Activated CD4-positive, alpha-beta T cell treated with anti-CD3 and anti-CD28 coated beads for 4 hours (primary cell): ENCODE measurements at places on chromosomes 12 and 14.

GRCh38 chr12:77352946-77353345 is 287.6 kb upstream of the E2F7 start:
- no peak for DNase-seq

GRCh38 chr12:21825886-21826617 is 51.5 kb upstream of the KCNJ8 start:
- no peak for DNase-seq

- DNase-seq = no peak
These were observed 845 bp upstream of the AHNAK2 start for GRCh38 chr14:104978746-104979691.

- DNase-seq = no peak
These were observed 117.6 kb upstream of the RASSF8 start for GRCh38 chr12:25840678-25841465.

DNA sequence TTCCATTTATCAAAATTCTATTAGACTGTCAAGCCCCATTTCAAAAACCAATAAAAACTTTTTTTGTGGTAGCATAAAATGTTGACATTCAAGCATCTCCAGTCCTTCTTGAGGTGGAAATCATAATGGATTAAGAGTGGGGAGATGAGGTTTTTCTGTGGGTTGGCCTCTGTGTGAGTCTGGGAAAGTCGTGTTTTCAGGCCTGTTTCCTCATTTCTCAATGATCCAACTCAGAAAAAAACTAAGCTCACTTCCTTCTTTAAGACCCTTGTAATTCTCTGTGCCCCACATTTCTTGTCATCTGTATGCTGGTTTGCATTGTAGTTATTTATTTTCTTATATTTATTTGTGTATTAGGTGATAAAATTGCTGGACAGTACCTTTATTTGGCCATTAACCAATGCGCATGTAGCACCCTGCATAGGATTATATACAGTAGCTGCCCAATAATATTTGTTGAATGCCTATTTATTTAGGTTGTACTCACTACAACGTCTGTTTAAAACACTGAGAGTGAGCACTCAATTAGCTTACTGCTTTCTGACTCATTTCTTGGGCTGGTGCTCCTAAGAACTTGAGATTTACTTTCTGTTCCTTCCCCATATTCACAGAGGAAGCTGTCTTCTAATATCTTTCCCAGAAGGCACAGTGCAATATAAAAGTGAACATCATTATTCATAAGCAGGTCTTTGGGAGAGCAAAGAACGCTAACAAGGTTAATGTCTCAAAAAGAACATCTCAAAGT is 121.9 kb downstream of the DNAI7 start:
- no peak for DNase-seq

GRCh38 chr12:4555804-4556203 is 6.2 kb upstream of the DYRK4 start:
- DNase-seq = no peak

- DNase-seq = no peak
These were observed 163.5 kb downstream of the MON2 start for GRCh38 chr12:62629971-62630739.

- DNase-seq = no peak
These were observed 103.5 kb downstream of the FOXG1 start for GRCh38 chr14:28870033-28870564.

- DNase-seq = no peak
These were observed 251.8 kb upstream of the CCDC196 start for GRCh38 chr14:66234411-66234810.

DNA sequence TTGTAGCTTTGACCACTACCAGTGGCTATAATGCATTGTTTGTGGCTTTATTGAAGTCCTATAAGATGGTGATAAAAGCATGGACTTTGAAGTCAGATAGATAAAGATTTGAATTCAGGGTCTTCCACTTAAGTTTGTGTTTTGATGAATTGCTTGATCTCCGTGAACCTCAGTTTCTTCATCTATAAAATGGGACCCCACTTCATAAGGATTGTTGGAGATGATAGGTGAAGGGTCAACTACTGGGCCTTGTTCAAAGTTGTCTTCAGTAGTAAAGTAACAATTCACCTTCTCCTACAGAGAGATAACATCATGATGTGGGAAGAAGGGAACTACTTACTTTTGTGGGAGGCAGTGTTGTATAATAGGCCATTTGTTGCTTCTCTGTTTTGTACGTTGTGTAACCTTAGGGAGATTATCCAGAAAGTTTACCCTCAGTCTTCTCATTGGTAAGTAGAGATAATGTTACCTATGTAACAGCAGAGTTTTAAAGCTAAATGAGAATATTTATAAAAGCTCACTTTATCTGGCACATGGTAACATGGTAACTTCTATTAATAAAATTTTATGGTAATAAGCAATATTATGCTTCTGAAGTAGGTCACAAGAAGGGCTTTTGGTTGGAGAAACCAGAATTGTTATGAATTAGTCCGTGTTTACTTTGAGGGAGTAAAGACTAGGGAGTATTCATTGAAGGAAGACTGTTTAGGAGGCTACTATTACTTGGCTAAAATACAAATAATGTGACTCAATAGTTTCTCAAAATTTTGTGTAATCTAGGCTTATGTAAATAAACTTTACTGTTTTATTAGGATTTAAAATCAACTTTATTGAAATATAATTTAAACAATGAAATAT is 15.1 kb downstream of the ADIPOR2 start:
- no peak for DNase-seq

DNA sequence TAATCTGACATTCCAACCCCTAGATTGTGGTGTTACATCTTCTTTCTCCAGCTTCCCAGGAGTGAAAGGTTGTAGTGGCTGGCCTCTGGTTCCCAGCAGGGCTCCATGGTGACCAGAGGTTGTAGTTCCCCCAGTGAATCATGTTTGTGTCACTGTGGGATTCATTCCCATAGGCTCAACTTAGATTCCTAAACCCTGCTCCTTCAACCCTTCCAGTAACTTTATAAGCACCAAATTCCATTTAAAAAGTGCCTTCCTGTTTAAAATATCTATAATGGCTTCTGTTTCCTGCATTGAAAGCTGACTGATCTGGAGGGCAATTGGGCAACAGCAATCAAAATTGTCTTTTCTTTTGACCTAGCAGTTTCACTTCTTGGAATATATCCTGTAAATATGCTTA is 40.5 kb upstream of the TBC1D15 start:
- no peak for DNase-seq

GRCh38 chr12:123250471-123251383 is 17.5 kb downstream of the MTRFR start:
- no peak for DNase-seq

DNA sequence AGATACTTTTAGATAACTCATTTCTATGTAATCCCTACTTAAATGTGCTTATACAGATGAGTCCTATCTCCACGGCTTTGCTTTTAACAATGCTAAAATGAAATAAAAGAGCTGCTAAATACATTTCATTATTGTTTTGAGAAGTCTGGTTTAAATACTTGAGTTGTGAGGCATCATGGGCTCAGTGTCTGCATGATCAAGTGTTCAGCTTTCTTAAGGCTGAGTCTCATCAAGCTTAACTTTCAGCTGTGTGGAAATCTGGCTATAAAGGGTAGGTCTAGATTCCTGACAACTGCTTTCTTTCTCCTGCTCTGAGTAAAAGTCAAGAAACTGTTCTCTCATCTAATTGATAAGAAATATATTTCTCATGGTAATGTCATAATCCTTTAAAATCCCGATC is 235.4 kb downstream of the FSCB start:
- no peak for DNase-seq

DNA sequence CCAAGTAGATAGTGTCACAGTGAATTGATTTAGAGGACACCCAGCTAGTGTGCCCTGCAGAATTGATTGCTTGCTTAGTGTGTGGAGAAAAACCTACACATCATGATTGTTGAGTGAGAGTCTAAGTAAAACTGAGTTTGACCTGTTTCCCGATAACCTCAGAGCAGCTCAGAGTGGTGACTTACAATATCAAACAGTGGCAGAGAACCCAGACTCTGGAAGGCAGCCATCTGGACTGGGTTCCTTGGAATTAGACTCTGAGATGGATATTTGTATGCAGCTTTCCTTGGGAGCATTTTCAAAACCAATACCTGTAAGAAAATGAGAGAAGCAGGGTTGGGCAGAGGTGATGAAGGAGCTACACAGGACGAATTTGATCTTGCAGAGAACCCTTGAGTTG is 109.8 kb downstream of the IPO8 start:
- no peak for DNase-seq

DNA sequence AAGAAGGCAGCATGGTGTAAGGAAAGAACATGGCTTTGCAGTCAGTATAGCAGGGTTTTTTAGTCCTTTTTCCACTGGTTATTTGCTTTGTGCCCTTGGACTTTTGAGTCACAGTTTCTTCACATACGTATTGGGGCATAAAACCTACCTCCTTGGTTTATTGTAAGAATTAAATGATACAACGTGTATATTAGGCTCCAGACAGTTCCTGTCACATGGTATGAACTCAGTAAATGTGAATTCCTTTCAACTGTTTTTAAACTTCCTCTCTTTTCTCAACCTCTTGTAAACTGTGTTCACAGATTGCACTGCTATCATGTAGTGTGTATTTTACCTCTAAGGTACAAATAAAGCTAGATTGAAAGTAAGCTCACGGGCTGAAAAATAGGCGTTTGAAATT is 29.5 kb downstream of the MSRB3 start:
- no peak for DNase-seq

GRCh38 chr12:62264706-62265105 is 4.5 kb downstream of the USP15 start:
- no peak for DNase-seq

DNA sequence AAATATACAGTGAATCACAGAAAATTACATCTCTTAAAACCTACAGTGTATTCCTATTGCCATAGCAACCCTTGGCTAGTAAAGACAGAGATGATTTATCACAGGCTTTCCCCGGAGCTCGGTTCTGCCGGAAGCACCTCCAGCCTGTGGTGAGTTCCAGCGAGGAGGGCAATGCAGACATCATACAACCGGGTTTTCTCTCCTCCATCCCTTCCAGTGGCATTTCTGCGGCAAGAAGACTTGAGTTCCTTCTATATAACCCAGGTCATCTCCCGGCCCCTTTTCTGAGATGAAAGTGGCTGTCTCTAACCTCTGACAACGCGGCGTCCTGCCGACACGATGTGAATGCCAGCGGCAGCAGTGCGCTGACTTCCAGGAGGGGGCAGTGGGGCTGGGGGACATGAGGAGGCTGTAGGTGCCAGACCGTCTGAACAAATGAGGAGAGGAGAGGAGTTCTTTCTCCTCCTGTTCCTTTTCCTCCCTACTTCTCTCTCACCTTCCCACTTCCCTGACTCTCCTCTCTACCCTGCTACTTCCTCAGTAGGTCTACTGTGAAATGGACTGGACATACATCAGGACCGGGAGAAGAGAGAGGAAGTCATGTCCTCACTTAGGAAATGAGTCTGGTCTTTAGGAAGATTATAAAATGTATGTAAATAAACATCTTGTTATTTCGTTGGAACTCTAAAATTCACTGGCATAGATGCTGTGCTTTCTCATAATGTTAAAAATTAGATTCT is 68.6 kb upstream of the MAX start:
- DNase-seq = peak; percentile 38

- DNase-seq = no peak
These were observed 17.7 kb upstream of the ADCK1 start for GRCh38 chr14:77782202-77782601.

DNA sequence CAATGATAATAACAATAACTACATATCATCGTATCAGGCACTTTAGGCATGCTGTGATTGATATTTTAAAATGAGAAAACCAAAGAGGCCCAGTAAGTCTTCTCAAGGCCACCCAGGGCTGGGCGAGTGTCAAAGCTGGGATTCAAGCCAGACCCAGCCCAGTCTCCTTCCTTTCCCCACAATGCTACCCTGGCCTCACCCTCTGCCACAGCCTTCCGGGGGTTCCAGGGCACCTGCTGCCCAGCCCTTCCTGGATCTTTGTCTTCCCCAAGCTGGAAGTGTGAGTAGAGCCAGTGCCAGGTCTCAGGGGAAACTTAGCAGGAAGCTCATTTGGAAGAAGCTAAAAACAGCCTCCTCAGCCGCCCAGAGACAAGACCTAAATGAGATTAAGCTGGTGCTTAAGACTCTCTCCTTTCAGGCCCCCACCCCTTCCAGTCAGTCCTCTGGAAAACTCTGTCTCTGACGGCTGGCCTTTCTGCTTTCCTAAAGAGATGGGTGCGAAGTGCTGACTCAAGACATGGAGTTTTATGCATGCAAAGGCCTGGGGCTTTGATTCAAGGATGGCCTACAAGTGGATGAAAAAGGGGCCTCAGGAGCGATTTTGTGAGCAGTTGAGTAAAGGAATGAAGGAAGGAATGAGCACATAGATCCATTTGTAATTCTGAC is 184.2 kb downstream of the KCNA5 start:
- DNase-seq = no peak

DNA sequence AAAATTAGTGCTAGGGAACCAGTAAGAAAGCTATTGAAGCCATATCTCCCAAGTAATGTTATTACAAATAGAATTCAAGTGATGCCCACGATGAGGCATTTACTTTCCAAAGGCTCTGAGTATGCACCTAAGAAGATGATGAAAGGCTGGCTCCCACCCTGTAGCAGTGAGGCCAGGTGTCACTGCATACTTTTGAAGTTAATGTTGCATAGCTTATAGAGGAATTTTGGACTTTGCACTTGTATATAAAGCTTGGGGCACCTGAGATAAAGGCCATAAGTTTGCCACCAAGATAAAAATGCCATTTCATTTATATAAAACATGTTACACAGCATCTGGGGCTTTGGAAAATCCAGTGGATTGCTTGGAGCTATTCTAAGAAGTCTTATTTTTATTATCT is 96.2 kb downstream of the PTPRB start:
- no peak for DNase-seq

- DNase-seq = no peak
These were observed 308.1 kb downstream of the EGLN3 start for GRCh38 chr14:33642691-33643244.

- no peak for DNase-seq
These were observed 20.6 kb downstream of the SGPP1 start for GRCh38 chr14:63707216-63707615.

DNA sequence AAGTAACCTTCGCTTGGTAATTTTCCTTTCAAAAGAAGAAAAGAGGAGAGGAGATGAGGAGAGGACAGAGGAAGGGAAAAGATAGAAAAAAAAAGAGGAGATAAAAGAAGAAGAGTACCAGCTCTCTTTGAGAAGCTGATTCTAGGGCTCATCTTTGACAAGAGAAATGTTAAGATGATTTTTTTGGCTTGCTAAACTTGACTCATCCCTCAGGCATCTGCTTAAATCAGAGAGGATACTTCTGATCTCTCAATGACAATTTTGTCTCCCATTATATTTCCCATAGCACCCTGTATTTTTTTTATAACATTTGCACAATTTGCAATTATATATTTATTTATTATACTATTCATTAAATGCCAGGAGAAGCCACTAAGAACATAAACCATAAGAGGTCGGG is 17.1 kb downstream of the SYT1 start:
- DNase-seq = no peak

DNA sequence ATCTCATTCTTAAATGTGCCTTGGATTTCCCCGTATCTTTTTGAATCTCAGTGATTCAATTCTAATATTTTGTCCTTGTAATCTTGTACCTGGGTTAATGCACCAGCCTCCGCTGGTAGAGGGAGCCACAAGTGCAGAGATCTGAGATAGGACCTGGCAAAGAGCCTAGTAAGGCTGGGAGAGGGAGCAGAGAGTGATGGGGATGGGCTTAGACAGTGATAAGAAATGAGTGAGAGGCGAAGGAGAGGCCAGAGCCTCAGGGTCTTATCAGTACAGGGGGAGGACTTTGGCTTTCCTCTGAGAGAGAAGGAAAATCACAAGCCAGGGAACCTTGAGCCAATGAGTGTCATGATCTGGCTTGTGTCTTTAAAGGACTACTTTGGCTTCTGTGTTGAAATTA is 30.5 kb upstream of the LMNTD1 start:
- no peak for DNase-seq
